8988T (cell line): ENCODE measurements at places on chromosomes 12 and 14.

DNA sequence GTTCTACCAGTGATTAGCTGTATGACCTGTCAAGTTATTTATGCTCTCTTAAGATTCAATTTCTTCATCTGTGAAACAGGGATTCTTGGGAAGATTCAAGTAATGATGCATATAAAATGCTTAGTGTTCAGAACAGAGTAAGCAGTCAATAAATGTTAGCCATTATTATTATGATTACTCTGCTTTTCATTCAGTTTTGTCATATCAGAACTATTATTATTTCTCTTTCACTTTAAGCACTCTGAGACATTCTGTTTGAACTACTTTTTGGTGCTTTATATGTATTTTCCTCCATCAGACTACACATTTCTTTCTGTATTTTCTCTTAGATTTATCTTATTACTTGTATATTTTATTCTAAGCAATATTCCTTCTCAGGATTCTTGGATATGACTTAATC lies 81.2 kb downstream of the CFAP54 start:
- no peak for DNase-seq

GRCh38 chr14:61498811-61499210 lies 177.4 kb downstream of the PRKCH start:
- no peak for DNase-seq

GRCh38 chr14:61279082-61279481 lies 2.1 kb downstream of the TMEM30B start:
- DNase-seq = no peak

- DNase-seq = no peak
Observed at GRCh38 chr14:100698666-100699448, 27.8 kb upstream of the DLK1 start.

GRCh38 chr14:29444805-29445204 lies 482.8 kb downstream of the PRKD1 start:
- no peak for DNase-seq

DNA sequence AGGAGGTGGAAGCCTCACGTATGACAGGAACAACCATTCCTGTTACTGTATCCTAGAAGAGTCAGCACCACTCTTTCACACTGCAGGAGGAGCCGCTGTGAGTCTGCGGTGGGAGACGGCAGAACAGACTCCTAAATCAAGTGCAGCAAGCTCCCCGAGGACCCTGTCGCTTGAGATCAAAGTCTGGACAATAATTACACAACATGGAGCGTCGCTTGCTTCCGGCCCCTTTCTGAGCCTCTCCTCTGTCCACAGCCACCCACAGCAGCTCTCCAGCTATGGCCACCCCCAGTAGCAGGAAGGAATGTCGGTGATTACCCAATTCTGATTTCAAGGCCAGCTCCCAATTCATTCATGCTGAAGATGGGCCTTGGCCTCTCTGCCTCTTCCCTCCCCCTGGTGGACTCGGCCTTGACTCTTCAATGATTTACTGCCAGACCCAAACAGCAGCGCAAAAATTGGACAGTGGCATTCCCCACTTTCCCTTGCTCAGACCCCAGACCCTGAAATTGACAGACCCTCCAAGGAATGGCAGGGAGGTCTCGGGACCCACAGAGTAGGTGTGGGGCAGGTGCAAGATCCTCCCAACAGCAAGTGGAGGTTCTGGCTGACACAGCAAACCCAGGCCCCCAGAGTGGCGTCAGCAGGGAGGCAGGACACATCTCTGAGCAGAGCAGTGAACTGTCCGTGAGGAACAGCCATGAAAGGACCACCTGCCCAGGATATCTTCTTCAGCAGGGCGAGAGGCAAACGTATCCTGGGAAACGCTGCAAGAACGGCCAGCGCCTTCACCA lies 272.7 kb upstream of the DIO3 start:
- no peak for DNase-seq

DNA sequence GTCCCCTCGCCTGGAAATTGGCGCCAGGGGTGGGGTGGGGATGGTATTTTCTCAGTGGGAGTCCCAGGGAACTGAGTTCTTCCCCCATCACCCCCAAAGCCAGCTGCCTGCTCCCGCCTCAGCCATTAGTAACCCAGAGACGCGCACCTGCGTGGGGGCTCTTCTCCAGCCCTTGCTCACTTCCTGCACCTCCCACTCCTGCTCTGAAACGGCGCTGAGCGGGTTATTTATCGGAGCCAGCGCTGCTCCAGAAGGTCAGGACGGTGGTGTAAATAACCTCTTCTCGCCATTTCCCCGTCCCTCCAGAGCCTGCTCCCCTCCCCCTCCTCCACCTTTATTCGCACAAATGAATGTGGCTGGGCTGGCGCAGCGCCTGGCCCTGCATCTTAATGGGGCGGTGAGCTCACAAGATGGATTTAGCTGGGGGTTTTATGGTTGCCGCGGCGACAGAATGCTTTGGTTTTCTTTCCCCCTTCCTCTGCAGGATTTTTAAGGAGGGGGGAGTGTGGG lies 12.2 kb downstream of the GPR84 start:
- no peak for DNase-seq

GRCh38 chr12:51326698-51327439 lies 2.9 kb upstream of the BIN2 start:
- no peak for DNase-seq

- DNase-seq = no peak
Observed at GRCh38 chr14:57008534-57008933, 198.3 kb upstream of the OTX2 start.

- no peak for DNase-seq
Observed at GRCh38 chr14:54090274-54090673, 133.6 kb upstream of the BMP4 start.

DNA sequence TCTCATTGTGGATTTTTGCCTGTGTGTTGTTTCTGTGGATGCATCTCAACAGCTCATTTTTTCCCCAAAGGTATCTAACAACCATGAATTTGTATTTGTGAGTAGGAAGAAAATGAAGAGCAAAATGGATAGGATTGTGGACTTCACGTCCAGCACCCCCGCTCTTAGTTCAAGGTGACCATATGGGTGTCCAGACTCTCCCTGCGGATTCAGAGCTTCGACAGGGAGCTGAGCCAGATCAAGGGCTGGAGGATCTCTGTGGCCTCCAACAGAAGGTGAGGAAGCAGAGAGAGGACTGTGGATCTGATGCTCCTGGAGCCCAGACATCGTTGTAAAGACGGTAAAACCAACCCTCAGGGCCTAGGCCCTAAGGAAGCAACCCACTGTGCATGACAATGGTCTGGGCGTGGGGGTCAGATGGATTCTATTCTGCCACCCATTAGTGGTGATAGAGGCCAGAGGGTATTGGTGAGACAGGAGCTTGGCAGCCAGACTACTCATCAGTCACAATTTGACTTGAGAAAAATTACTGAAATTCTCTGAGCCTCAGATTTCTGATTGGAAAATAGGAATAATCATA lies 659.7 kb upstream of the TMEM132C start:
- DNase-seq = no peak

- DNase-seq = no peak
Observed at GRCh38 chr14:49218436-49219092, 367.6 kb downstream of the RPS29 start.

DNA sequence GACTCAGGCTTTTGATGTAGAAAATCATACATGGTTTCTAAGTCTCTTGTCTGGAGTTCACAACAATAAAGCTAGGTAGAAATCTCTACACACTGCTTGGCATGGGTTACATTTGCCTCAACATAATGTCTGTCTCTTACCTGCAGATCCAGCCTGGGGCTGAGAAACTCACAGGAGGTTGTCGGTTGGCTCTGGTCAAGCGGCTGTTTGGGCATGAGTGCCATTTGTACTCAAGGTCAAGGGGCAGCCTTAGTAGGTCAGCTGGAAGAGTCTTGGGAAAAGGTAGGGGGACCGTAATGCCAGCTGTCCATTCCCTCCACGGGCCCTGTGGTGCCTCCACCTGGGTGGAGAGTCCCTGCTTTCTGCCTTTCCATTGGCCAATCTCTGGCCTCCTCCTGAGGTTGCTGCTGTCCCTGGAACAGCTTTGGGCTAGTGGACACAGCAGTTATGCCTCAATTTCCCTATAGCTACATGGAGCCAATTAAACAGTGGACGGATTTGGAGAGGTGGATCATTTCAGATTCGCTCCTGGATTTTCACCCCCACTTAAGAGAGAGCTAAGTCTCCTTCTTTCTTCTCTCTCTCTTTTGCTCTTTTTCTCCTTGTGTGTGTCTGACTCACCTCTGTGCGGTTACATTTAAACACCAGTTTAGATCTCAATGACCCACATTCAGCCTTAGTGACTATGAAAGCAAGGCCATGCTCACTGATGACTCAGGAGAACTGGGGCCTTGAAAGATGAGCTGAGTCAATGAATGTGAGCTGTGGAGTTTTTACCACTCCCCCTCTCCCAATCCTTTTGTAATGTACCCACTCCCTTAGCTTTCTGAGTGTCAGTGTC lies 132.8 kb upstream of the HIF1A start:
- no peak for DNase-seq

DNA sequence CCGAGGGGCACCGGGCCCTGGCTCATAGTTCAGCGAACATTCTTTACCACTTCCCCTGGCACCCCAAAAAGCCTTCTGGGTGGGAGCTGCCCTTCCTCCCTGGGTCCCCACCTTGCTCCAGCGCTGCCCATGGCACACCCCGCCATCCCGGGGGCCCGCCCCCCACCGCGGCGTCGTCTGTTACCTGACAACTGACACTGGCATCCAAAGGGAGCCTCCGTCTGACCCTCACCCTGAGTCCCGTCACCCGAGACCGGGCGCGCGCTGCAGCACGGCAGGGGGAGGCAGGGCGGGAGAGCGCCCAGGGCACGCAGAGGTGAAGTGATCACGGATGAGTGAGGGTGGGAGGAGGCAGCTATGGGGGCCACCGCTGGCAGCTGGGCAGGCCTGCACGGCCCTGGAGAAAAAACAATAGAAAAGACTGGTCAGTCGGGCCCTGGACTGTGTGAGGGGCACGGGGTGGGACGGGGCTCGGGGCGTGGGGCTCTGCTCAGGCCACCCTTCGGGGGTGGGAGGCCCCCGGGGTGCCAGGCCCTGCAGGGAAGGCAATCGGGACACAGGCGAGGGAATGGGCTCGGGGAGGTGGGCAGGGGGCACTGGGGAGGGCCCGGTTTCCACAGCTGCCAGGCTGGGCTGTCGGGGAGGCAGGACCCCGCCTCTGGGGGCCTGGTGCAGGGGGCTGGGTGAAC lies 40.7 kb downstream of the BCL11B start:
- no peak for DNase-seq

- DNase-seq = no peak
Observed at GRCh38 chr14:25026476-25027137, 23.3 kb downstream of the STXBP6 start.

GRCh38 chr12:79438480-79439174 lies 252.1 kb downstream of the PAWR start:
- DNase-seq = no peak

DNA sequence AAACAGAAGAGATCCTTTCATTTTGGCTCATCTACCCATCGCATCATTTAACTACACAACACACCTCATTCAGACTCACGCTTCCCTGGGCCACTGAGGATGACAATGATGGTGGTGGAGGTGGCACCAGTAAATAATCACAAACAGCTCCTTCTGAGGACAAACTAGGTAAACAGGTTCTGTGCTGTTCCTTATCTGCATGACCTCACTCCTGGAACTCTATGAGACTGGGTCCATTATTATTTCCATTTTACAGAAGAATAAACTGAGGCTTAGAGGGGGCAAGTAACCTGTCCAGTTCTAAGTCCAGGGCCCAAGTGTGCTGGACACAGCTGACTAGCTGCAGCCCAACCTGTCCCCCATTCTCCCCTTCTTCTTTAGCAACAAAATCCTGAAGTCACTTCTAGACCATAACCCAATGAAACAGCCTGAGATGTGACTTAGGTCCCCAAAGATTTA lies 50.4 kb downstream of the ITPK1 start:
- no peak for DNase-seq

- DNase-seq = peak; percentile 91
Observed at GRCh38 chr12:53099071-53099882, 1.8 kb downstream of the IGFBP6 start.

- DNase-seq = no peak
Observed at GRCh38 chr14:65225299-65226159, 123.2 kb upstream of the MAX start.

- no peak for DNase-seq
Observed at GRCh38 chr14:63745858-63746425, 18.1 kb upstream of the SGPP1 start.

DNA sequence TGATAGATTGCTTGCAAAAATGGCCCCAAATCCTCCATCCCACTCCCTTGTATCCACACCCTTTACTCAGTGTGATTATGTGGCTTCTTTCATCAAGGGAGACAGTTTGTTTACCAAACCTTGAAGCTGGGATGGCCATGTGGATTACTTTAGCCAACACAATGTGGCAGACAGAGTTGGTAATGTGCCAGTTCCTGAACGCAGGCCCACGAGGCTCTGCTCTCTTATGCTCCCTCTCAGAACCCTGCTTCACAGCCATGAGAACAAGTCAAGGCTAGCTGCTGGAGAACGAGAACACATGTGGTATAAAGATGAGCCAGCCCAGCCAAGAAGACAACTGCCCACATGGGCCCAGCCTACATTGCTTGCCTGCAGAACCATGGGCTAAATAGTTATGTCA lies 162.3 kb downstream of the NDUFA12 start:
- DNase-seq = no peak

GRCh38 chr14:49984424-49984823 lies 91.5 kb downstream of the ARF6 start:
- DNase-seq = no peak

DNA sequence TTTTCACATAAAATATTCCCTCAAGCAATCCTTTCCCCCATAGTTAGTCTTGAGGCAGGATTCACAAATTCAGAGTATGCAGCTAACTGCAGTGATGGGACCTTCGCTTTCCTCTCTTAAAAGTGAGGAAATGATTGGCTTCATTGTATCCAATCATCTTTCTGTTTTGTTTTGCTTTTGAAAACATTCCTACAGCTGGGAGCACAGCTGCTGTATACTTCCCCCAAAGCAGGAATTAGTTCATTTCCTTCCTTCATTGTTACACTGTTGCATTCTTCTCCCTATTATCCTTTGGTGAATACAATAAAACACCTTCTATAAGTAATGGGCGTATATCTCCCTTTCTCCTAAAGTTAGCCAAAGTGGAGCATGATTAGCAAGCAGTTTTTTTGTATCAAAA lies 9.4 kb upstream of the GAS2L3 start:
- DNase-seq = no peak

DNA sequence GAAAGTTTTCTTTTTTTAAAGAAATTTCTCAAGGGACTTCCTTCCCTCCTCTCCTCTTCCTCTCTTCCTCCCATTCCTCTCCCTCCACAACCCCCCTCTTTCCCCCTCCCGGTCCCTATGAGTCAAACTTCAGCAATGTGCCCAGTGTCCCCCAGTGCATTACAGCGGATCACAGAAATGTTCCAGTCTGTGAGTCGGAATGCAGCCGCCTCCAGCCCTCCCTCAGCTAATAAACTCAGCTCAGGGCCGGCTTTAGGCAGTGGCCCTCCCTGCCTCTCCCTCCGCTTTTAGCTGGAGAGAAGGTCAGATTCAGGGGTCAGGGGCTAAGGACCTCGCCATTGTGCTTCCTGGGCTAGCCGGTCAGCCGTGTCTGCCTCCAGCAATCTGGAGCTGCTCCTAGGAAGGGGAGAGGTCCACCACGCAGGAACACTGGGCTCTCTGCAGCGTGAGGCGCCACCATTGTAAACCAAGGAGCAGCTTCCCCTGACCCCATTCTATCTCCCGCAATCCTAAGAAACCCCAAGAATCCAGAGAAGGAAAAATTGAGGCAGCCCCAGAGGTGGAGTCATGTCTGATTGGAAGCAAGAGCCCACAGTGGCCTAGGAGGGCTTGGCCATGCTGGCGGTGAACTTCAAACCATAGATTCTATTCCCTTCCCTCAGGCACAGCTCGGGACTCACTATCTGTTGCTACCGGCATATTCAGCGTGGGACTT lies 1.1 kb upstream of the HDAC7 start:
- peak; percentile 96 for DNase-seq

GRCh38 chr12:122137229-122137628 lies 36.8 kb downstream of the IL31 start:
- DNase-seq = no peak
